Suppressor macrophage (primary cell): ENCODE measurements at places on chromosomes 12 and 14.

GRCh38 chr12:109818905-109819500 lies 14.2 kb downstream of the TRPV4 start:
- DNase-seq, result no peak

GRCh38 chr14:75753696-75754095 lies 92.7 kb downstream of the TTLL5 start:
- no peak for DNase-seq

GRCh38 chr12:54159589-54159988 lies 29.2 kb downstream of the SMUG1 start:
- no peak for DNase-seq

GRCh38 chr12:76997011-76997780 lies 68.2 kb downstream of the E2F7 start:
- no peak for DNase-seq

DNA sequence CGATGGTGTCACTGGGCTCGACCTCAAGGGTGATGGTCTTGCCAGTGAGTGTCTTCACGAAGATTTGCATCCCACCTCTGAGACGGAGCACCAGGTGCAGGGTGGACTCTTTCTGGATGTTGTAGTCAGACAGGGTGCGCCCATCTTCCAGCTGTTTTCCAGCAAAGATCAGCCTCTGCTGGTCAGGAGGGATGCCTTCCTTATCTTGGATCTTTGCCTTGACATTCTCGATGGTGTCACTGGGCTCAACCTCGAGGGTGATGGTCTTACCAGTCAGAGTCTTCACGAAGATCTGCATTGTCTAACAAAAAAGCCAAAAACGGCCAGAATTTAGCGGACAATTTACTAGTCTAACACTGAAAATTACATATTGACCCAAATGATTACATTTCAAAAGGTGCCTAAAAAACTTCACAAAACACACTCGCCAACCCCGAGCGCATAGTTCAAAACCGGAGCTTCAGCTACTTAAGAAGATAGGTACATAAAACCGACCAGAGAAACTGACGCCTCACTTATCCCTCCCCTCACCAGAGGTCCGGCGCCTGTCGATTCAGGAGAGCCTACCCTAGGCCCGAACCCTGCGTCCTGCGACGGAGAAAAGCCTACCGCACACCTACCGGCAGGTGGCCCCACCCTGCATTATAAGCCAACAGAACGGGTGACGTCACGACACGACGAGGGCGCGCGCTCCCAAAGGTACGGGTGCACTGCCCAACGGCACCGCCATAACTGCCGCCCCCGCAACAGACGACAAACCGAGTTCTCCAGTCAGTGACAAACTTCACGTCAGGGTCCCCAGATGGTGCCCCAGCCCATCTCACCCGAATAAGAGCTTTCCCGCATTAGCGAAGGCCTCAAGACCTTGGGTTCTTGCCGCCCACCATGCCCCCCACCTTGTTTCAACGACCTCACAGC lies 717 bp downstream of the UBC start:
- peak; percentile 85 for DNase-seq

DNA sequence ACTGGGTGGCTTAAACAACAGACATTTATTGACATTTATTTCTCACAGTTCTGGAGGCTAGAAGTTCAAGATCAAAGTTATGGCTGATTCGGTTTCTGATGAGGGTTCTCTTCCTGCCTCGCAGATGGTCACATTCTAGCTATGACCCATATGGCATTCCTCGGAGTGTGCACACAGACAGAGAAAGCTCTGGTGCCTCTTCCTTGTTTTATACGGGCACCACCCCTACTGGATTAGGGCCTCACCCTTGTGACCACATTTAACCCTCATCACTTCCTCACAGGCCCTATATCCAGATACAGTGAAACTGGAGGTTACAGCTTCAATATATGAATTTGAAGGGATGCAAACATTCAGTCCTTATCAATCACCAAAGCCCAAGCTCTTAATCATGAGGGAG lies 77.0 kb upstream of the OVCH1 start:
- peak; percentile 29 for DNase-seq

- no peak for DNase-seq
These were observed 30.0 kb downstream of the SLC38A1 start for GRCh38 chr12:46238821-46239220.

- peak; percentile 71 for DNase-seq
These were observed 21.2 kb upstream of the RNASE4 start for GRCh38 chr14:20662968-20663732.

GRCh38 chr14:99568567-99569560 lies 35.1 kb downstream of the CCDC85C start:
- DNase-seq, result peak; percentile 25

DNA sequence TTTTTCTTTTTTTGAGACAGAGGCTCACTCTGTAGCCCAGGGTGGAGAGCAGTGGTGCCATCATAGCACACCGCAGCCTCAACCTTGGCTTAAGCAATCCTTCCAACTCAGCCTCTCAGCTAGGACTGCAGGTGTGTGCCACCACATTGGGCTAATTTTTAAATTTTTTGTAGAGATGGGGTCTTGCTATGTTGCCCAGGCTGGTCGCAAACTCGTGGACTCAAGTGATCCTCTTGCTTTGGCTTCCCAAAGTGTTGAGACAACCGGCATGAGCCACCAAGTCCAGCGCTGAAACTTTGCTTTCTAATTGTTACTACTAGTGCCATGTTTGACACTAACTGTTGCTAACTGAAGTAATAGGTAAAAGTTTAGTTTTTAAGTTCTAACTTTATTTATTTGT lies 8.0 kb downstream of the RNF10 start:
- DNase-seq, result no peak

- no peak for DNase-seq
These were observed 75.8 kb upstream of the HOXC13 start for GRCh38 chr12:53862831-53863230.

DNA sequence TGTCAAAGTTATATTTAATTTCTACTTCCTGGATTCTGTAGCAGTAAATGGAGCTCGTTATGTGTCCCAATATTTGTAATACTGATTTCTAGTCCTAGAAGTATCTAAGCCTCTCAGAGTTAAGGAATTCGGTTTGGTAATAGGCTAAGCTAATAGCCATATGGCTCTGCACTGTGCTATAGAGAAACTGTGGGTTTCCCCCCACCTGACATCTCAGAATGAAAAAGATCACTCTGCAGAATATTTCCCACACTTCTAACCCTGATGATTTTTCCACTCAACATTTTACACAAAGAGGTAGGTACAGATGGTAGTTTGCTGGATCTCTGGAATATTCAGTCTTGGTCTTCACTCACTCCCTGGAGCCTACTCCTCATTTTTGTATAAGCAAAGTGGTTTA lies 71.2 kb downstream of the BORCS5 start:
- no peak for DNase-seq

- no peak for DNase-seq
These were observed 395.2 kb upstream of the DCN start for GRCh38 chr12:91577586-91578539.

- DNase-seq, result no peak
These were observed 181.5 kb upstream of the ATP2B1 start for GRCh38 chr12:89890161-89890560.

DNA sequence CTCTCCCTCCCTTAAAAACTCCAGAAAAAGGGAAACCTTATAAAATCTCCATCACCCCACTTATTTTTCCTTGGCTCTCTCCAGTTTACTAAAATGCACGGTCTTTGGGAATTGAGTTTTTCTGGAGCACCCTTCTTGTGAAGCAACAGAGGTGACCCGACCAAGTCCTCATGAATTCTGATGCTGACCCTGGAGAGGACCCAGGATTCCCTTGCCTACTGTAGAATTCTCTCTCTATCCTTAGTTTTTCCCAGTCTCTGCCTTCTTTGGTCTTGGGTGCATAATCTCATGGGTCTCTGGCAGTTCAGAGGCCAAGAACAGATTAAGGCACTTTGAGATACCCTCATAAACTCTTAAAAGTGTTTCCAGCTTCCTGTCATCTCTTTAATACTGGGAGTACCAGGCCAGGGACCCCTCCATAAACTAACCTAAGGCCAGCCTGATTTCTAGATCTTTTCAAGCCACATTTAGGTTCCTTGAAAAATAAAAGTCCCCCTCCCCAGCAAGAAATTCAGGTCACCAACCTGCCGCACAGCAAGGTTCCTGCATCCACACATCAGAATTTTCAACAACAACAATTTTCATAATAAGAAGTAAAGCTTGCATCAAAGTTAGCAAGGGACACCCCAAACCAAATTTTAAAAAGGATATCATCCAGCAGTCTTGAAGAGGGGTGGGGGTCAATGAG lies 5.1 kb upstream of the HOXC4 start:
- no peak for DNase-seq

GRCh38 chr12:124386059-124386458 lies 91.2 kb downstream of the RFLNA start:
- no peak for DNase-seq

DNA sequence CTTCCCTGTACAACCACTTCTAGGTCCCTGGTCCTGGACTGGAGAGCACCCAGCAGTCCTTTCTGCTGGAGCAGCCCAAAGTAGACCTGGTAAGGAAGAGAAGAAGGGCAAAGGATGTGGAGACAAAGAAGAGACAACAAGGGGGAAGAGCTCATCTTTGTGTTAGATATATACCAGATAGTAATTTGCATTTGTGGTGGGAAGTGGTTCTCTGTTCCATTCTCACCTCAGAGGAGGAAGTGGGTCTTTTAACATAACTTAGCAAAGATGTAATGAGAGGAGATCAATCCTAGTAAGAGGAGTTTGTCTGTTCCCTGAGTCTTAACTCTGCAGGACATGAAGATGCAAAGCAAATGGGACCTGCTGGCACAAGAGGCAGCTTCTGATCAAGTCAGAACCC lies 8.0 kb downstream of the CCDC198 start:
- DNase-seq, result no peak

- no peak for DNase-seq
These were observed 10.7 kb upstream of the KRT80 start for GRCh38 chr12:52202361-52203078.

DNA sequence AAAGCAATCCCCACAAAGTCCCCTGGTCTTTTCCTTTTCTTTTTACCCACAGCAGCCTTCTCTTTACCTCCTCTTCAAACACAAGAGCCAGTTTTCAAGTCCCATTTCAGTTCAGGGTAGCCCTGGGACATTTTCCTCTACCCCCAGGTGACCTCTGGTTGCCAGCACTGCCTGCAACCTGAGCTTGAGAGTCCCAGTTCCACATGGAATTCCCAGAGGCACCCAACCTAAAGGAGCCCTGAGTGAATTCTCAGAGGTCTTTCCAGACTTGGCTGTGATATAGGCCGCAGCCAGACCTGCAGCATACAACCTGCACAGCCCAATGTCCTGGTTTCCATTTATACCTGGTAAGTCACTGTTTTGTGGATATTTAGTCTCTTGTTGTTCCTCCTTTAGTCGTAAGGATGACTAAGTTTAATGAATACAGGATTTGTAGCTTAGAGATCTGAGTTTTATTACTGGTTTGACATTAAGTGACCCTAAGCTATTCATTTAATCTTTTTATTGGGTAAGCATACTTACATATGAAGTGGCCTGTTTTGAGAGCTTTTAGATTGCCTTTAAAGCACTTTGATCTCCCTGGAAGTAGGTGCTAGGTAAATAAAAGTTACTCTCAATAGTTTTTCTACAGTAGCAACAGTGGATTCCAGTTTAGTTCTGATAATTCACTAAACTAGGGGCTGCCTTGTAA lies 159.8 kb downstream of the TGFB3 start:
- DNase-seq, result no peak

DNA sequence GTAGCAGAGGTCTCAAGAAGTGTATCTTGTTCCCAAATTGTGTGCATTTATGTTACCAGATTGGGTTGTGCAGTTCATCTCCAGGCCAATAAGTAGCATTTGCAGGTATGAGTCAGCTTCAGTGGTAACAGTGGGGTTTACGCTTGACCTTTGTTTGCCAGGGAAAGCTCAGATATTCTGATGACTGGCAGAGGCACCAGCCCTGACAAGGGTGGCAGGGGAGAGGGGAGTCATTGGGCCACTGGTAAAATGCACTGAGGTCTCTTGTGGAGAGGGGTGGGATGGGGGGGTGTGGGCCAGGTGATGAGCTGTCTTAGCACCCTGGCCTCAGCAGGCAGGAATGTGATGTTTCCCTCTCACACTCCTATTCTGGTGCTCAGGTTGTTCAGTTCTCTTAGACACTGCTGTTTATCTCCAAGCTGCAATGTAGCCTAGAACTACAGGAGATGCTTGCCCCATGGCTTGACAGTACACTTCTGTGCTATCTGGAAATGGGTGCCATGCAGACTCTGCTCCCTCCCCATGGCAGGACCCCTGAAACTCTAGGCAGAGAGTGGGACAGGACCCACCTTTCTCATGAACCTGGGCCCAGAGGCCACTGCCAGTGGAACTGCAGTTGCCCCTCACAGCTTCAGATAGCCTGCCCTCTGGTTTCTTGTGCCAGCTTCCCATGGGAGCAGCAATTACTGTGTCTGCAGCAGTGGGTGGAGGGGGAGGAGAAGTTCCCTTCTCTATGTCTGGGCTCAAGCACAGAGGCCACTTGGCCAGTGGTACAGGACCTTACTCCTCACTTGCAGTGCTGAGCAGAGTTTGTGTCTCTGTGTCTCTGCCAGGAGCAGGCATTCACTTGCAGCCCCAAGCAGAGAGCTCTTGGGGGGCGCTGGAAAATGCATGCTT lies 31.9 kb downstream of the USP15 start:
- DNase-seq, result peak; percentile 67

GRCh38 chr12:82749015-82749414 lies 62.3 kb downstream of the TMTC2 start:
- no peak for DNase-seq

DNA sequence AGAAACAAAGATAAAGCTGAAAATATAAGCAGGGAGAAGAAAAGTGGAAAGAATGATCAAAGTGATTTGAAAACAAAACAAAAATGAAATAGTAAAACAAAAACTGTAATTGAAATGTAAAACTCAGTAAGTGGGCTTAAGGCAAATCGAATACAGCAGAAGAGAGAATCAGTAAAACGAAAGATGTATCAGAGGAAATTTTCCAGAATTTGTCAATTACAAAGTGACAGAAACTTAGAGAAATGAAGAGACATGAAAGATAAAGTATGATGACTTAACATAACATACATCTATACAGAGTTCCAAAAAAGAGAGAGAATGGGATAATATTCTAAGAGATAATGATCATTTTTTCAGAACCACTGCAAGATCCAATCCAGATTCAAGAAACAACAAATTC lies 10.5 kb downstream of the ZFC3H1 start:
- no peak for DNase-seq
